Nephron progenitor cell (in vitro differentiated cells): ENCODE measurements at places on chromosomes 7 and 10.

DNA sequence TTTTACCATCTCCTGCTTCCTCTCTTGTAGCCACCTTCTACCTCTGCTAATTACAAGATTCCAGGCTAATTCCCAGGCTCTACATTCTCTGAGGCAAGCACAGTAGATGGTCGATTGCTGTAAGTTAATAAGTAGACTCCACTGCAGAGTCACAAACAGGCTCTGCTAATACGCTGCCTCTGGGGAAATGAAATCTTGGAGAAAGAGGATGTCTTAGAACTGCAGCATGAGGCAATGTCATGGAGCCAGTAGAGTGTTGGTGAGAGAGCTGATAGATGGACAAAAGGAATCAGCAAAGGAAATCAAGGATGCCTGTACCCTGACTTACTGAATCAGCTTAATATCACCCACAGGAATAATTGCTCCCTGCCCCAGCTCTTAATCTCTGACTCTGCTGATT, 1260.3 kb downstream of the XPNPEP1 start:
- no peak for DNase-seq

DNA sequence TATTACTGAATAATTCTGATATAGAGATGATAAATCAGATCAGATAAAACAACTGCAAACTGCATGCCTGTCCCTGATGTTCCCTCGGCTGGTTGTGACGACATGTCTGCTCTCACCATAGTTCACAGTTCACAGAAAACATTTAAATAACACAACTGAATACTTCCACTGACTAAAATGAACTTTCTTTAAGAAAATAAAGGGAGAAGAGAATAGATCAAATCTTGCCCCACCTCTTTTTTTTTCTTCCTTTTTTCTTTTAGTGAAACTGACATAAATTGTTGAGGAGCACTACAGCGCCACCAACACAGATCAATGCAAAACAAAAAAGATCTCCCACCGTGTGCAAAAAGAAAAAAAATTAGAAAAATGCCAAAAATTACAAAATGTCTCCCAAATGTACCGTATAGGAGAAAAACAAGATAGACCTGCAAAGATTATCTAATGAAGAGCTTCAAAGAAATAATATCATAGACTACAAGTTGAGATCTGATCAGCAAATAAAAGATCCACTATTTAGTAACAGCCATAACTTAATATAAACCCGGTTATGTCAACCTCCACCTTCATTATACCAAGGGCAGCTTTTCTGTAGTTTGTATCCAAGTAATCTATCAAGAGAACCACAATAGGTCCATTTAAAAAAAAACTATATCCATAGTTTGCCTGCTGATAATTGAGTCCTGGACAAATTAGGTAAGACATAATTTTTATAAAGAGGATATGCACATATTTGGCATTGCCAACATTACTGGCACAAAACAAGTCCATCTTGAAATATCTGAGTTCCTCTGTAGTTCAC, 30.7 kb upstream of the EPC1 start:
- peak; percentile 10 for DNase-seq

DNA sequence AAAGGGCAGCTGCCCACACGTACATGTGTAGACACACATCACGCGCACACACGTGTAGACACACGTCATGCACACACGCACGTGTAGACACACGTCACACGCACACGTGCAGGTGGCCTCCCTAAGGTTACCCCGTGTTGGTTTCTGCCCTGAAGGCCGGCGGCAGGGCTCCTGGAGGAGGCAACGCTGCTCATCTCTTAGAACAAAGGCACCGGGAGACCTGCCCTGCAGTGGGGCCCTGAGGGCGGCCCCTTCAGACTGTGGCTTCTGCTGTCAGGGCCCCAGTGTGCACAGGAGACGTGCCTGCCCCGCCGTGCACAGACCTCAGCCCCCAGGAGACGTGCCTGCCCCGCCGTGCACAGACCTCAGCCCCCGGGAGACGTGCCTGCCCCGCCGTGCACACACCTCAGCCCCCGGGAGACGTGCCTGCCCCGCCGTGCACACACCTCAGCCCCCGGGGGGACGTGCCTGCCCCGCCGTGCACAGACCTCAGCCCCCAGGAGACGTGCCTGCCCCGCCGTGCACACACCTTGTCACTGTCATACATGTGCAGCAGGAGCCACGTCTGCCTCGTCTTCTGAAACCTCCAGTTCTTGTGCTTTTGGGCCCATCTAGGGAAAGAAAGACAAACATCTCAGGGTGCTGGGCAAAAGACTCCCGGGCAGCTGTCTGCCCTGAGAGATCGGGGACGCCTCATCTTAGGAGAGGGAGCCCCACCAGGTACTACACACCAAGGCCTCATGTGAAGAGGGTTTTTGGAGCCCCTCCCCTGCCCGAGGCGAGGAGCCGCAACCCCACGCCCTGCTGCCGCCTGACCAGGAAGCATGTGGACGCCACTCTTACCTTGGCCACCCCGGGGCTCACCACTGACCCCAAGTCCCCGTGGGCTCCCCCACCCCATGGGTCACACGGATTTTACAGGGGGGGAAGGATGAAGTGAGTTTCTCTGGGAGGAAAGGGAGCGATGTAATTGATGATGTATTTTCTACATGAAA, 17.3 kb downstream of the CYP2W1 start:
- DNase-seq, result no peak

DNA sequence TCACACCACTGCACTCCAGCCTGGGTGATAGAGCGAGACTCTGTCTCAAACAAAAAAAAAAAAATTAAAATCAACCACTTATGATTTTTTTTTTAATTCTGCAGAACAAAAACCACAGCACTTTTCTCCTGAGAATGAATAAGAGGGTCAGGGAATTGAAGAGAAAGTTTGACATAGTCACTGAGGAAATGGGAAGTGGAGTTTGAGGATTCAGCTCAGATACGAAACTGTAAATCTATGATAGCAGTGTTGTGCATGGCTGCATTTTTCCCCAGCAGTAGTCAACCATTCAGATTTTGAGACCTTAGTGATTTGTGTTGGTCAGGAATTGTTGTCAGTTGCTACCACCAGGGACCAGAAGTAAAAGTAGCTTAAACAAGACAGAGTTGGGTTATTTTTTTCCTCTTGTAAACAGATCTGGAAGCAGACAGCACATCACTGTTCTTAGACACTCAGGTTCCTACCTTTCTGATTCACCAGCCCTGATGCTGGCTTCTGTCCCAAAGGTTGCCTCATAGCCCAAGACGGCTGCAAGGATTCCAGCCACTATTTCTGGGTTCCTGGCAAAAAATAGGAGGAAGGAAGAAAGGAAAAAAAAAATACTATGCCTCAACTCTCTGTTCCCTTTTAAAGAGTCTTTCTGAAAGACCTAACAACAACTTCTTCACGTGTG, 20.1 kb downstream of the PILRA start:
- no peak for DNase-seq

GRCh38 chr10:43574906-43575305, 490 bp upstream of the ZNF239 start:
- no peak for DNase-seq

DNA sequence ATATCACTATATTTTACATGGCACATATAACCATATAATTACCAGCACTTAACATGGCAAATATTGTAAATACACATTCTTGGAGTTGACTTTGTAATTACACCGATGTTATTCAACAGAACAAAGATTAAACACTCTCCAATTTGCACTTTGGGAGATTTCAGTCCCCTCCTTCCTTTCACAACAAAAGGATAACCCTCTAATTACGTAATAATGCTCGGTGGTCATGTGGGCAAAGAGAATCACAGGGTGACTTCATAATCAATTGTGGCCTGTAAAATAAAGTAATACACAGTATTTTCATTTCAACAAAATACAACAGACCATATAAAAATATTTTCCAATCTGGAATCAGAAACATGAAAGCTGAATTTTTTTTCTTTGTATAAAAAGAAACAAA, 73.2 kb downstream of the RHOBTB1 start:
- DNase-seq, result no peak

DNA sequence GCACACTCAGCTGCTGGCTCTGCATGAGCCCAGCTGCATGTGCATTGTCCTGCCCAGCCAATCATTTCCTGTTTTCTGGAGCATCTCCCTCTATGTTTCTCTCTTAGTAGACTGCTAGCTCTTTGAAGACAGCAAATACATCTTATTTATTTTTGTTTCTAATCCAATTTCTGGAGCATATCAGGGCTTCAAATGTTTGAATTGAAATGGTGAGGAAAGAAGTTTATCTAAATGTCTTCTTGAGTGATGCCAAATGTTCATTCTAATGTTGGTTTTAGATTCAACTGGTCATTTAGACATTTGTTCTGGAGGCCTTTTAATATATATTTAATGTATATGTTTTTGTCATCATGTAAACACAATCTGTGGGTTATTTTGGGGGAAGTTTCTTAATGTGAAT, 141.9 kb downstream of the DNAJB9 start:
- DNase-seq, result no peak

GRCh38 chr7:50921114-50921813, 138.6 kb upstream of the GRB10 start:
- no peak for DNase-seq

GRCh38 chr10:120012566-120012965, 120.0 kb downstream of the SEC23IP start:
- no peak for DNase-seq

- peak; percentile 36 for DNase-seq
Measured at GRCh38 chr10:27242951-27243551, 2.5 kb upstream of the ACBD5 start.

DNA sequence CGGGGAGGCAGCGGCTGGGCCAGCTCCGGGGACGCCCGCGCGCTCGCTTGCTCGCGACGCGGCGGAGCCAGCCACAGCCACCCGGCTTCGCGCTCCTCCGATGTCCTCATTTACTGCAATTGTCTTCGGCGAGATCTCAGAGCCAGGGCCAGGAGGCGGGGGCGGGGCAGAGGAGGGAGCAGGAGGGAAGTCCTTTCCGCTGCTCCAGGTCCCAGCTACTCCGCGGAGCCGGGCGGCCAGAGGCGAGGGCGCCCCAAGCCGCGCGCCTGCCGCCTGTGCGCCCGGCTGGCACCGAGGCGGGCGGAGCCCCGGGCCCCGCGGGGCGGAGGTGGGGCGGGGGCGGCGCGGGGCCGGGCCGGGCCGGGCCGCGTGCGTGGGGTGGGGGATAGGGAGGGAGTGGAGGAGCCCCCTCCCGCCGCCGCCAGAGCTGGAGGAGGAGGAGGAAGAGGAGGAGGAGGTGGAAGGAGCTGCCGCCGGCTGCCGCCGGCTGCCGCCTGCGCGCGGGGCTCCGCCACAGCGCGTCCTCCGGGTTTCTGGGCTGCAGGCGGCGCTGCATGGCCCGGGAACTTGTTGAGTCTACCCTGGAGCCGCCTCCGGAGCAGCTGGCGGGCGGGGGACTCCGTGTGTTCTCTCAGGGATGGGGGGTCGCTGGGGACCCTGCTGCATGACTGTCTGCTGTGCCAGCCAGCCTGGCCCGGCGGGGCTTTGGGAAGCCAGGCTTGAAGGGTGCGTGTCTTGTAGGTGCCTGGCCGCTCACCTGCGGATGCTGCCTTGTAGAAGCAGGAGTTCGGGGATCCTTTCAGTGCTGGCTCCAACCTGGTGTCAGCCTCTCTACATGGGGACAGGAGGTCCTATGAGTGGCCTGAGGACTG, at the start of gene INSYN2A:
INSYN2A (minus strand) TSS at position 310 of the 872 bp plus-strand sequence. CDS start 20,196 bp downstream, outside the sequence.
- peak; percentile 72 for DNase-seq

- no peak for DNase-seq
Measured at GRCh38 chr10:44832595-44833390, 78.3 kb upstream of the TMEM72 start.

- DNase-seq, result no peak
Measured at GRCh38 chr10:111990734-111991133, 192.8 kb downstream of the GPAM start.

DNA sequence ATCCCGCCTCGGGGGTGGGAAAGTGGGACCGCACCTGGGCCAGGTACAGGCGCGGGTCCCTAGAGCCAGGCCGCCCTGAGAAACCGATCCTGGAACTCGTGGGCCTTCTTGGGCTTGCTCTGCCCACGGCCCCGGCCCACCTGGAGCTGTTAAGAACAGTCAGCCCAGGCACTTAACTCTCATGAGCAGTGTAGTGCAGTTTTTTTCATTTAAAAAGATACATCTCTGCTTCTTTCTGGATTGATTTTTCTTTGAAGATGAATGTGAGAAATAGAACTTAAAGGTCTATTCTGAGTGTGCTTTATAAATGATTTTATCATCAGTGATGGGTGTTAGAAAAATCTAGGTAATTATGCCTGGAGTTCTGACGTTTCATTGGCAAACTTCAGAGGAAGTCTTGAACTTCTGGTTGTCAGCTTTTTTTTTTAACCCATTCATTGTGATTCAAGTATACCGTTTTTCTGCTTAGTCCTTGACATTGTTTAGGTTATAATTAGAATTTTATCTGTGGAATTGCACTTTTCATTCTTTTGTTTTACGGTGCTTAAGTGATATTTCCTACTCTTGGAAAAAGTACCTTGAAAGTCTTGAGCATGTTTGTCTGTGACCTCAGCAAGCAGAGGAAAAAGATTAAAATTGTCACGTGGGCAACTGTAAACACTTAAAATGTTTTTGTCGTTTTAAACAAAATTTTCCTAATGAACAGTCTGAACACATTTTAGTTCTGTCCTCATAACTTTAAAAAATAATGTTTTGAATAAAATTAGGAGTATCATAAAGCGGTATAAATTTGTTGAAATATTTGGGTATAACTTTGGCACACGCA, 906 bp downstream of the CDK1 start:
- DNase-seq, result no peak

DNA sequence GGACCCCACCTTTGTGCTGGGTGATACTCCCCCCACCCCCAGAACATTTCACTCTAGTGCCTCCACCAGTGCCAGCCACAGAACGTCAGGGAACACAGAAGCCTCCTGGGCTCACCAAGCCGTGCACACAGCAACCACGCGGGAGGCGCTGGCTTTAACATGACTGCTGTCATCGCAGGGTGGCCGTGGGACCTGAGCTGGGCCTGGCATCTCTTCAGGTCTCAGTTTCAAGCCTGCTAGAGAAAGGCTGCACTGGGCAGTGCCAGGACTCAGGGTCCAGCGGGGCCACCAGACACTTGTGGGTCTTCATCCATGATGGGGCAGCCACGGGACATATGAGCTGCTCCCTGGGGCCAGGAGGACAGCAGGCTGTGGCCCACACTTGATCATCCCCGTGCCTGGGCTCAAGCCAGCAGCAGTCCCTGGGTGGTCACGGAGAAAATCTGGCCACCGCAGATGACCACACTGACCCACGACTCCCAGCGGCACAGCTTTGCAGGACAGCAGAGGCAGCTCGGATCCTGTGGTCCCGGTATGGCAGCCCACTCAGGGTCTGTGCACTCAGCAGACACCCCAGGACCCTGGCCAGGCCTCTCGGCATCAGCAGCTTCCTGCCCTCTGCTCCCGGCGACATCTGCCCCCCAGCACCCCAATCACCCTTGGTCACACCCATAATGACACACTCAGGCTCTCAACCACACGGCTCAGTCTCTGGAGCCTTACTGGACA, 44.2 kb downstream of the CAMK2B start:
- peak; percentile 2 for DNase-seq

DNA sequence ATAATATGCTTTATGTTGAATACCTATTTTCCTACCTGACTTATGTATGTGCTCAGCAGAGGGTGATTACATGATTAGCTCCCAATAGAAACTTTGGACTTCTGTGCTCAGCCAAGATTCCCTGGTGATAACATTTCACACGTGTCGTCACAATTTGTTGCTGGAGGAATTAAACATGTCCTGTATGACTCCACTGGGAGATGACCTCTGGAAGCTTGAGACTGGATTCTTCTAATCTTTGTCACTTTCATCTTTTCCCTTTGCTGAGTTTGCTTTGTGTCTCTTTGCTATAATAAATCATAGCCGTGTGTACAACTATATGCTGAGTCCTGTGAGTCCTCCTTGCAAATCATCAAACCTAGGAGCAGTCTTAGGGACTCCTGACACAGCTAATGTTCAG, 120.9 kb upstream of the LRRTM3 start:
- no peak for DNase-seq

- DNase-seq, result no peak
Measured at GRCh38 chr10:125081931-125082330, 78.4 kb downstream of the CTBP2 start.

- DNase-seq, result no peak
Measured at GRCh38 chr7:146943483-146943882, 826.9 kb downstream of the CNTNAP2 start.
